NCI-H1092 treated with DMSO at 0.1 percent for 48 hours (cell line): ENCODE measurements at places on chromosomes 1 and 21.

DNA sequence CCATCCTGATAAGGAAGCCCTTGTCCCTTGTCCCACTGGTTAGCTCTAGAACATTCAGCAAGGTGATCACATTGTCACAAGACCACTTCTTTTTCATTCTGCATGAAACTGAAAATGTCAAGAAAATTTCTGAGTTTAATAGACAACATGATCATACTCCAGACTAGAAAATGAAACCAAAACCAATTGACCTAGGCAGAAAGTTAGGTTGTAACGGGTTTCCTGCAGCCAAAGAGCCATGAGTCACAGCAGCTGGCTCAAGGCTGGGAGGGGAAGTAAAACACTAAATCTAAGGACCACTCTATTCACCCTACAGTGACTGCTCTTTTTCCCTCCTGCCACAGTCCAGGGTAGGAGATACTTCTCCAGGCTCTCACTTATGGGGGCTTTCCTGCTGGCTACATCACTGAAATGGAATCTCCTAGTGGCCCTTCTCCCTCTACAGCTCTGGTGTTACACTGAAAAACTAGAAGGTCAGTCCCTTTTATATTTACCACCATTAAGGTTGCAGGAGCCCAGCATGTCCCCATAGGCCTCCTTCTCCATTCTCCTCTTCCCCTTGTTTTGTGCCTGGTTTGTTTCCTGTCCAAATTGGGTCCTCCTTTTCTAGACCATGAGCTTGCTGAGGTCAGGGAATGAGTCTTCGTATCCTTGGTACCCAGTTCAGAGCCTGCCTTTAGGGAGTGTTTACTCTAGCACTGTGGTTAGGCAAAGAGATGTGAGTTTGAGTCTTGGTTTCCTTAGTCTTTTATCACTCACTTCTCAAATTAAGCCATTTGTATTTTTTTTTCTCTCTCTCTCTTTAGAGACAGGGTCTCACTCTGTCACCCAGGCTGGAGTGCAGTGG, 236.5 kb upstream of the JUN start:
- DNase-seq: no peak

DNA sequence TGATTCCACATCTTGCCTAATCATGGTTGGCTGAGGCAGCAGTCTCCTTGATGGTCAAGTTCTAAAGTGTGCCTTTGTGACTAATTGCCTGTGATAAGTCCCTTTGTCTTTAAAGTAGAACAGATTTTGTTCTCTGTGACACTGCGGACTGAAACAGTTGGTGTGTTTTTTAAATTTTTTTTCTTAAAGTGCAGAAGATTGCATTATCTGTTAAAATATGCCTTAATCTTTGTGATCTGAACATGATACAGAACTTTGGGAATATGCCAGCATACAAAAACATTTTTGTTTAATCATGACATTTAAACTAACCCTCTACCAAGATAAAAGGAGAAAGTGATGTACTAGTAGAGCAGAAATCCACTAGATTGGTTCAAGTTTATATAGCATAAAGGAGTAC, 1260.6 kb upstream of the ADGRL2 start:
- DNase-seq: no peak

- no peak for DNase-seq
Observed at GRCh38 chr1:209633335-209633997, 18.8 kb downstream of the LAMB3 start.

GRCh38 chr1:23478896-23479665, 4.9 kb downstream of the ASAP3 start:
- DNase-seq: no peak

- DNase-seq: peak; percentile 64
Observed at GRCh38 chr1:26786437-26787380, 1.0 kb upstream of the PIGV start.

DNA sequence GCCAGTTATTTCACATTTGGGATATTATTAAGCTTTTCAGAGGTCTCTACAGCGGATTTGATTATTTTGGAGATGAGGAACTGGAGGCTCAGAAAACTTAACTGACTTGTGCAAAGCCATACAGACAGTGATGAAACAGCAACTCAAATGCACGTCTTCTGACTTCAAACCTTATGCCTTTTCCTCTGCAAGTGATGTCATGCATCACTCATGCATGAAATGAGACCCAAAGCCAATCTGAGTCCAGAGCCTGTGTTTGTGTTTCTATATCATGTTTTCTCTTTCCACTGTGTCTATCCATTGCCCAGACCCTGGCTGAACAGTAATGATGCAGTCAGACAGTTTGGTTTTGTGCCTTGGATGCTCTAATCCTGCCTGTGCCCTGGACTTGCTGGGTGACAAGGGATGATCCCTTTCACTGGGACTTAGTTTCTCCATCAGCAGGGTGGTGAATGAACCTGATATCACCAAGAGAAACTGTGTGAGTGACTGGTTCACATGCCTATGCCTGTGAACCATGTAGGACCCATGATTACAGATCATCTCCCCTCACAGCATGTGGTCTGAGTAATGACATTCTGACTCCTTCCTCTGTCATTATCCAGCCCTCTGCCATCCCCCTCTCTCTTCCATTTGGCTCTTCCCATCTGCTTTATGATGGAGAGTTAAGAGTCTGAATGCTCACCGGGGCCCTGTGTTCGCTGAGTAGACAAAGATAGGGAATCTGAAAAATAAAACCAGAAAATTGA, 33.4 kb downstream of the SLAMF6 start:
- no peak for DNase-seq
